Esophagus squamous epithelium (tissue), 5 donors: ENCODE measurements at places on chromosomes 6 and 20. TPM values are rescaled to one million over a fixed set of nuclear protein-coding genes. Genes with fewer than 3 reads are reported as not detected.

The PSORS1C2 gene
- 0.91 TPM for total RNA-seq

The C20orf141 gene
- not detected for total RNA-seq

GRCh38 chr20:16538779-16539178 is 34.5 kb downstream of the KIF16B start:
- no peak for DNase-seq

DNA sequence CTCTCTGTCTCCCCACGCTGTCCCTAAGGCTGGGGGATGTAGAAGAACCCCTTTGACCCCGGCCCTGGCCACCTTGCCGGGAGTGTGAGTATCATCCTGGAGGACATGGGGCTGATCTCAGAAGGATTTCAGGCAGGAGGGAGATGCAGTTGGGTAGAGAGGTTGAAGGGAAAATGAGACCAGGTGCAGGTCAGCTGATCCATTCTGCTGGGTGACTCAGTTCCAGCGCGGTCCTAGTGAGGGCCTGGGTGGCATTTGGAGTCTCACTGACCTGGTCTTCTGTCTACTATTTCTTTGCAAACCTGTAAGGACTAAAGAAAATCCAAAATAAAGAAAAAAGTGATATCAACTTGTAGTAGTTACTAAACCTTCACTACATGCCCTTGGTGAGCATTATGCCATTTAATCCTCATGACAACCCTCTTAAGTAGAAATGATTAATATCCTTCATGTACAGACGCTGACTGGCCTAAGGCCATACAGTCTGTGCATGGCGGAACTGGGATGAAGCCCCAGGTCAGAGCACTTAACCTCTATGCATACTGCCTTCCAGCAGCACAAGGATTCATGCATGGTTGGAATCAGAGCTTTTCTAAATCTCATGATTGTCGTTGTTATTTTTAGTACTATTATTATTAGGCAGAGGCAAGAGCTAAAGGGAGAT is 106.3 kb downstream of the ZDHHC14 start:
- no peak for DNase-seq

- DNase-seq: no peak
These were observed 186.9 kb downstream of the ZFP64 start for GRCh38 chr20:52004715-52005114.

DNA sequence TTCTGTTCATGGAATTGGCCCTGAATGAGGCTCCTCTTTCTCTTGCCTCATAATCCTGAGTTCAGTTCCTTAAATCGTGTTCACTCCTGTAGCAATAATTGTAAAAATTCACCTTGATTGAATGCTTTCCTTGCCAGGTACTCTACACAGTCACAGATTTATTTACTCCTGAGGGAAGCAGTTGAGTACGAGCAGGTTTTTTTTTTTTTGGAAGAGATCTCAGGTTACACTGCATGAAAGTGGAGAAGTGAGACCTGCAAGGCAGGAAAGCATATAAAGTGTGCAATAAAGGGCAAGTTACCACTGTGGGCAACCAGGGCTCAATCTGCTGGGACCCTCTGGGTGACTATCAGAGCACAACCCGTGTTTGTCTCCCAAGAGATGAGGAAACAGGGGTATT is 93.0 kb upstream of the DOK5 start:
- DNase-seq: no peak

DNA sequence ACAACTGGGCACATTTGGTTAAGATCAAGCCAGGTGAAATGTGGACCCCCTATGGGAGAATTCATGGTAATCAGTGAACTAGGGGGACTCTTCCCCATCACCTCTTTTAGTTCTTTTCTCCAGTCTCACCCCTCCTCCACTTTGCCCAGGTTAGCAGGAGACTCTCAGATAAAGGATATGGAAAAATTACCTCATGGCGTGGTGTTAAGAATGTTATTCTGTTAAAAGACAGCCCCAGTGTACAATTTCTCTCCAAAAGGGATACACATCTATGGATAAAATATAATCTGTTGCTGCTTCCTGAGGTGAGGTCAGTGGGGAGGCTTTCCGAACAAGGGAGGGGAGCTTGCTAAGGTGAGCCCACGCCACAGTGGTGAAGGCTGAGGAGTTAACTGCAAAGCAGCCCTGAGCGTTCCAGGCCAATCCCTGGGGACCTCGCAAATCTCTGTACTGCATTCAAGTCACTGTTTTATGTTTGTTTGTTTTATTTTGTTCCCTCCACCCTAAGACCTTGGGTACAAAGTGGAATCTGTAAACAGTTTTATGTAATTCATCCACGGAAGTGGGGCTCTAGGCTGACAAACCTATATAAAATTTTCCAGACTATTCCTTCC is 52.0 kb downstream of the ADGRF1 start:
- DNase-seq: no peak

DNA sequence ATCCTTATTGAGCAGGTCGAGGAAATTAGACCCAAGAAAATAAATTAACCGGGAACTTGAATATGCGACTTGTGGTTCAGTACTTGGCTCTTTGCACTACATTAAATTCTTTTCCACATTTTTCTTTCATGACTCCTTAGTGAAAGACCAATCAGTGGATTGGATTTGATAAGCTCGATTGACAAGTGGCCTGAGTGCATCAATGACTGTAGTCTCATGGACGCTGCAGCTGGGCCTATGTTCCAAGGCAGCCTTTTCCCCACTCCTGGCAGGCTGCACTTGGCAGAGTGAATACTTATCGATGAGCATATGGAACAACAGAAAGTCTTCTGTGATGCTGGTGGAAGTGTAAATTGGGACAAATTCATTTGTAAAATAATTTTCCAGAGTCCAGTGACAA is 210.8 kb upstream of the EXOC2 start:
- no peak for DNase-seq

DNA sequence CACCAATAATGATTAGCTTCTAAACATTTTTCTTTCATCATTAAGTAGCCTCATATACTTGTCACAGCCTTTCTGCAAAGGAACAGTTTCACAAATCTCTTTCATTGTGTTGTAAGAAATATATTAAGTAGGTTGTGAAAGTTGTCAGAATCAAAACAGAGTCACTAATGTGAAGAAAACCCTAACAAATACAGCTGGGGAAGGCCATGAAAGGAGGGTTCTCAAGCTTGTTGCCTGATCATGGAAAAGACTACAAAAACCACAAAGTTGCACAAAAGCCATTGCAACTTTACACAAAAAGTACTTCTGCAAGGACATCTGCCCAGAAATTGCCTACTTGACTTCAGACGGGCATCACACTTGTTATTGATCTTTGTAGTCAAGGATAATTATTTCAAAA is 216.1 kb downstream of the ALDH8A1 start:
- no peak for DNase-seq

GRCh38 chr6:163613668-163614067 is 199.2 kb downstream of the QKI start:
- DNase-seq: no peak

- no peak for DNase-seq
These were observed 109.3 kb downstream of the GRIK2 start for GRCh38 chr6:101502818-101503217.

- DNase-seq: no peak
These were observed 25.6 kb upstream of the FUCA2 start for GRCh38 chr6:143536866-143537691.

DNA sequence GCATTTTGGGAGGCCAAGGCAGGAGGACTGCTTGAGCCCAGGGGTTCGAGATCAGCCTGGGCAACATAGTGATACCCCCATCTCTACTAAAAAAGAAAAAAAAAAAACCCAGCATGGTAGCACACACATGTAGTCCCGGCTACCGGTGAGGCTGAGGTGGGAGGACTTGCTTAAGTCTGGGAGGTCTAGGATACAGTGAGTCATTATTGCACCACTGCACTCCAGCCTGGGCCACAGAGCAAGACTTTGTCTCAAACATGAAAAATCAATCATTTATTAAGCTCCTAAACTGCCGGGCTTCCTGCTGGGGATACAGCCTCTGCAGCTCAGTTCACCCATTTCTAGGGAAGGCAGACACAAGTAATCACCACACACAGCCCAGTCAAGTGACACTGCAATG is 7.3 kb upstream of the USP45 start:
- DNase-seq: no peak

DNA sequence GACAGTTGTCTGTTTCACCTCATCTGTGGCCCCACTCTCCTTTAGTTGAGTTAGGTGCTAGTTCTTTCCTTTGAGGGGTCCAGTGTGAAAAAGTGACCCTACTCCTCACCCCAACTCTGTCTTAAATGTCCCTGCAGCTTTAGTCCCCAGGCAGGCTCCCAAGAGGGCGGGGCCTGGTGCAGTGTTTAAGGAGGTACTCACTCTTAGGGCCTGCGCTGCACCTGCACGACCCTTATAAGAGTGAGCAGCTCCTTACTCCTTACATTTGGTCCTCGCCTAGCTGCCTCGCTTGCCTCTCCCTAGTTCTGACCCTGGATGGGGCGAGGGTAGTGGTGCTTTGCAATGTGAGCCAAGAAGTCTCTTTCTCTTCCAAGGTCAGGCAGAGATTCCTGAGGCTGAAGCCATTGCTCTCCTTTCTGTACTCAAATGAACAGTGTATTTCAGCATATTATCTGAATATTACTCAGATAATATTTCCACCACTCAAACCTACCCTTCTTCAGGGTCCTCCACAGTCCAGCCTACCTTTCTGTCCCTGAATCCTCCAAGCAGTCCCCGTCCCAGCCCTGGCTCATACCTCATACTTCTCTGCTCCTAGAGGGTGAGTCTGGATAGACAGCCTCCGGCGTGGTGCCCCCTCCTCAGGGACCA is 11.9 kb upstream of the VEGFA start:
- DNase-seq: no peak

DNA sequence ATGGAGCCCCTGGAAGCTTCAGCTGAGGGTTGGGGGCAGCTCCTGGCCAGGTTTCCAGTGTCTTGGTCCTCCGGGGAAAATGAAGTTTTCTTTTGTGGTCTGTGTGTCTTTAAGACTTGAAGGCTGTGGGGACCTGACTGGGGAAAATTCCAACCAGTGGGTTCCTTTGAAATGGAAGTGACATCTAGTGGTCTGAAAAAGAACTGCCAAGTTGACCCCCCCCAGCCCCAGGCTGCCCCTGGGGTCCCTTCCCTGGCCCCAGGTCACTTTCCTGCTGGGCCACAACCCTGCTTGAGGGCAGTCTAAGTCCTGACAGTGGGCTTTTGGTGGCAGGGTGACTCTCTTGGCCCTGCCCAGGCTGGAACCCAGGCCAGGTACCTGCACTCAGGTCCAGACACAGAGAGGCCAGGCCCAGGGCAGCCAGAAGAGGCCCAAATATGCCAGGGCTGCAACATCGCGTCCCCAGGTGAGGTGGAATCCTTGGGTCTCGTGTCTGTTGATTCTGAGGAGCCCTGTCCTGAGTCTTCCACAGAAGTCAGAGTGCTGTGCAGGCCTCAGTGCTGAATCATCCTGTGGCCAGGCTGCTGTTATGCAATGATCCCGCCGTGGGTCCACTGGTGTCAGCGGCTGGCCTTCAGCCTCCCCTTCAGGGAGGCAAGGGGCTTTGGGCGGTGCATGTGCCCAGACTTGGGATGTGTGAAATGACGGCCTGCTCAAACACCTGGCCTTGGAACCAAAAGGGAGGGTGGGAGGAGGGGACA is 68.4 kb downstream of the VEGFA start:
- DNase-seq: no peak
